ENCODE measurements at places on chromosomes 6 and 20.

DNA sequence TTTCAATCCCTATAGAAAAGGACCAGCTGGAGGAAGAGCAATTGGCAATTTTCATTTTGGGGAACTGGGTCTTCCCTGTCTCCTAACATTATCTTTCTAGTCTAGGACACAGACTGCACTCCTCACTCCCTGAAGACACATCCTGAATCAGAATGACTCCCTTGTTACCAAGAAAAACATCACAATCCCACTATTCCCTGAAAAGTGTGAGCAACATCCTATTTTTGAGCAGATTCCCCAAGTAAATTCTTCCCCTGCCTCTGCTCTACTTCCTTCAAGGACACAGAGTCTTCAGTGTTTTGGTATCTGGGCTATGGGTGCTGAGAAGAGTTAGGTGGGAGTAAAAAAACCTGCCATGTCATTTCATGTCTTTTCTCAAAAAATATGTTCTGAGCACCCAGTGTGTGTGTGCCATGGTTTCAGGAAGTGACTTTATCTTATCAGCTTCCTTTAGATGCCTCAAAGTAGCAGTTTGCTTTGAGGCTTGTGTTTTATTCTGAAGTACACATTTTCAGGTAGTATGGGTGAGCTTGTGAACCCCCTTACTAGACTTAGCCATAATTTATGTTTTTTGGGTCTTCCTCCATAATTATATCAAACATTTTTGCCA is 12.4 kb downstream of the LAMA4 start:
- no peak for ATAC-seq

DNA sequence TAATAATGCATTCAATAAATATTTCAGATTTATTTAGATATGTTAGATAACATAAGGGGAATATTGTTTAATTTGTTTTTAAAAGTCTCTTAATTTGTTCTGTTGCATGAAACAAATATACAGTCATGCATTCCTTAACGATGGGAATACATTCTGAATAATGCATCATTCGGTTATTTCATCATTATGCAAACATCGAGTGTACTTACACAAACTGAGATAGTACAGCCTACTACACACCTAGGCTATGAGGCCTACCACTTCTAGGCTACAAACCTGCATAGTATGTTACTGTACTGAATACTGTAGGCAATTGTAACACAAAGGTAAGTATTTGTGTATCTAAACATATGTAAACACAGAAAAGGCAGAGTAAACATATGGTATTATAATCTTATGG is 118.7 kb downstream of the EPHA7 start:
- no peak for ATAC-seq

DNA sequence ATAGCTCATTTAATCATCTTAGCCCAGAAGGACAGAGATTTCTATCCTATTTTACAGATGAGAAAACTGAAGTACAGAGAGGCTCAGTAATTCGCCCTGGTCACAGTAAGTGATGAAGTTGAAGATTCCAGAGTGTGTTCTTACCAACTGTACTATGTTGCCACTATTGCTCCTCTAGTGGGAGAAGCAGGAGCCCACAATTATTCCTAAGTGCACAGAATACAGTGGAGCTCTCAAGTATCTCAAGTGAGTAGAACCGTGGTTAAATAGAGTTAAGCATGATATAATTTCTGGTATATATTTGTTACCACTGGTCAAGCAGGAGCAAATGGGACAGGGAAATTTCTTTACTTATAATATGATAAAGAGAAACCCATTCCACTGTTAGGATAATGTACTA is 22.1 kb downstream of the REPS1 start:
- no peak for ATAC-seq

GRCh38 chr6:154805288-154805911 is 72.2 kb downstream of the SCAF8 start:
- ATAC-seq, result peak; percentile 31

DNA sequence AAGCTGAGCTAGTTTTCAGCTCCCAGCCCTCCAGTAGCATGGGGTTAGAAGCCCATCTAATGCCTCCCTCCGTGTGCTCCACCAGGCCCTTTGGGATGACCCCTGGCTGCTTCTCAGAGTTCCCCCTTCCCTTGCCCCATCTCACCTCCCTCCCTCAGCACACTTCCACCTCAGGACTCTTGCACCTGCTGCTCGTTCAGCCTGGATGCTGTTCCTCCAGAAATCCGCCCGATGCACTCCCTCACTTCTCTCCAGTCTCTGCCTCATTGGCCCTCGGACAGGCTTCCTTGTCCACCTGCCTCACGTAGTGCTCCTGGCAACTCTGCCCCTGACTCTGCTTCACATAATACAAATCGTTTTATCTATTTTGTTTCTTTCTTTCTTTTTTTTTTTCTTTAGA is 26.8 kb downstream of the FGD2 start:
- ATAC-seq, result no peak
